ENCODE measurements at places on chromosomes 4 and X.

- no peak for DNase-seq
These were observed 898.9 kb upstream of the EPHA5 start for GRCh38 chr4:66569228-66569627.

- DNase-seq: no peak
These were observed 38.9 kb downstream of the DTHD1 start for GRCh38 chr4:36320117-36320896.

GRCh38 chr4:138686106-138686835 lies 329.3 kb upstream of the NOCT start:
- DNase-seq: no peak

GRCh38 chr4:1972414-1972813 lies 36.4 kb downstream of the NELFA start:
- no peak for DNase-seq

DNA sequence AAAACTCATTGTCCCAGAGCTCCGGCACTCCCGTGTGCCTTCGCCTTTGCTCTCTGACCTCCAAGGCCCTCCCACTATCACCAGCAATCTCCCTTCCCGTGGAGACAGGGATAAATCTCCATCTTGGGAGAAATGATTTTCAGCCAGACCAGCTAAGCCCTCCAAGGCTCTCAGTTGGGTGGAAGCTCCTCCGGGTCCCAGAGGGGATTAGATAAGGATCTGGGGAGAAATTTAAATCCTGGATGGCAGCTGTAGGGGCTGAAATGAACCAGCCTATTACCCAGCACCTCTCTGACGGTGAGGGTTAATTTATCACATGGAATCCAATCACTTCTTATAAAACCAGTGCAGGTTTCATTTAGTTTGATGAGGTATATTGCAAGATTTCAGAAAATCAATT lies 366.2 kb downstream of the FBXW7 start:
- DNase-seq: no peak

DNA sequence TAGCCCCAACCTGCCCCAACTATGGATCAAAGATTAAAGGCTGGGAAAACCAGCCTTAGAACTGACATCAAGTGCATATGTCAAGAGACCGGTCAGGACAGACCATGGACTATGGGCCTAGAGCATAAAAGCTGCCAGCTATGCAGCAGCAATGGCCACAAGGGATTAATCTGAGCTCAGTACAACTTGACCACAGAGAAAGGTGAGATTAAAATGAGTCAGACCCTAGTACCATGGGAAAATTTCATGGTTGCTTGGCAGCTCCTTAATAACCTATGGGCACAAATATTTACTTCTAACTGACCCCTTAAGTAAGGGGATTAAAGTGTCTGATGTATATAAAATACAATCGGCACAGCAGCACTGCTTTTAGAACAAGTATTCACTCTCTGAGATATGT lies 54.4 kb downstream of the CBR4 start:
- no peak for DNase-seq

- DNase-seq: no peak
These were observed 88.6 kb downstream of the HPRT1 start for GRCh38 chrX:134548257-134549201.

GRCh38 chrX:152913346-152913745 lies 15.5 kb downstream of the ZNF185 start:
- DNase-seq: no peak

DNA sequence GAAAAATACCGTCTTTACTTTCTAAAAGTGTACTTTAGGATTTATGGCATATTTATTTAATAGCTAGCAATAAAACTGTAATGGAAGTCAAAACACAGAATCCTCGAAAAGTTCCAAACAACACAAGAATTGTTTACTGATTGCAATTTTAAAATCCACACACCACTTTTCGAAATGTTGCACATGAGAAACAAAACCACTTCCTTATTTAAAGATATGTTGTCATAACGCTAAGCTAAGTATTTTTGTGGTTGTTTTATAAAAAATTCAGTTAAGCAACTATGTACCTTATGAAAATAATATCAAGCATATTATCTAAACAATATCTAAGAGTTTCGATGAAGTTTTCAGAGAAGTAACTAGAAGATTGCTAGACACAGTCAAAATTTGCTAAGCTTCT lies 344 bp downstream of the TMPRSS11D start:
- no peak for DNase-seq

DNA sequence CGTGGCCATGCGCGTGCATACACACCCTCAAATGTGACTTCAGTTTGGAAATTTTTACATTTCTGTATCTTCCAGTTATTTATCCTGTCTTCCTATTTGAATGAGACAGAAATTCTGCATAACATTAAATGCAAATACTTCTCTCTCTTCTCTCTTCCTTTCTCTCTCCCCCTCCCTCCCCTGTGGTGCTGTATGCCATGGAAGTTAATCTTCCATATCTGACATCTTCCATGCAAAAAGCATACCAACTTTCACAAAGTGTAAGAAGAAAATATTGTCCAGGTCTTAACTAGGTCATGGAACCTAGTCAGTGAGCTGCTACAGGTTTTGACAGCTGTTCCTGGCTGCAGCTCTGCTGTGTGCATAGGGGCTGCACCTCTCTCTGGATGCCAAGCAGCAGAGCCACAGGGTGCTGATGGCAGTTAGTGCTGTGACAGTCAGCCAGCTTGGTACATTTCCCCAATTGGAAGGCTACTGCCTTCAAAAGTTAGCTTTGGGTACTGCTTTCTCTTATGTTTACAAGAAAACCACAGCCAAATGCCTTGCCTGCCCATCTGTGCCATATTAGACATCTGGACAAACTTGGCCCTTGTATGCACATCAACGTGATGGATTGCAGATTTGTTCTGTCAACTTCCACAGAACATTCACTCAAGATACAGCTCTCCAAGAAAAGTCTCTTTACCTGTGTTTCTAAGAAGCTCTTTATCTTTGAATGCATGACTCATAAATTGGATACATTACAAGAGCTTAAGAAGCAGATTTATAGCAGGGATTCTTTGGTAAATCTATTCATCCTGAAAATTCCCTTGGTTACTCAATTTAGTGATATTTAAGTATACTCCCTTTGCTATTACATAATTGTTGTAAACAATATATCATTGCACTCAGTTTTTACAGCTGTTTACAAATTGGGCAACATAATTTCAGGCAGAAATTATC lies 623.8 kb downstream of the EPHA5 start:
- no peak for DNase-seq

DNA sequence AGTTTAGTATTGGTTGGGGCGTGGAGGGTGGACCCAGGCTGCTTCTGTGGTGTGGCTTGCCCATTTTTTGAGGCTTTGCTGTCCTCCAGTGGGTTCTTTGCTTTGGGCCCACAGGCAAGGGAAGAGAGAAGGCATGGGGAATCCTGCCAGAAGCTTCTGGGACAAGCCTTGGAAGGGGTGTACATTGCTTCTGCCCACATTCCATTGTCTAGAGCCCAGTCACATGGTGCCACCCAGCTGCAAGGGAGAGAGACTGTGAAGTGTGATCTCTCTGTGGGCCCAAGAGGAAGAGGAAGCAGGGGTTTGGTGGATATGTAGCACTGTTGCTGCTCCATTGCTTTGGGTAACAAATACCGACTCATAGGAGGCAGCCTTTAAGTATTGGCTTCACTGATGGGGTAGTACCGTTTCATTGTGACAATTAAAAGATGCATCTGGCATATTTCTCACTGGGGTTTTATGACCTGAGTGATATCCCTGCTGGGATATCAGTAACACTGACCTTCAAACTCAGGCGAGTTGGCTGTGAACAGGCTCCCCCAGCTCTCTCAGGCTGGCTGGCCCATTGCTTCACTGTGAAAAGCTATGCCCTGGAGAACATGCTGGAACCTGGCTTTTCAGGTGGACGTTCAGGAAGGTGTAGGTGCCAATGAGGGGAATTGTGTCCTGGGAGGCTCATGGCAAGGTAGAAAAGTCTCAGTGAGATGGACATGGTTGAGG lies 85.9 kb downstream of the CLDN34 start:
- no peak for DNase-seq

DNA sequence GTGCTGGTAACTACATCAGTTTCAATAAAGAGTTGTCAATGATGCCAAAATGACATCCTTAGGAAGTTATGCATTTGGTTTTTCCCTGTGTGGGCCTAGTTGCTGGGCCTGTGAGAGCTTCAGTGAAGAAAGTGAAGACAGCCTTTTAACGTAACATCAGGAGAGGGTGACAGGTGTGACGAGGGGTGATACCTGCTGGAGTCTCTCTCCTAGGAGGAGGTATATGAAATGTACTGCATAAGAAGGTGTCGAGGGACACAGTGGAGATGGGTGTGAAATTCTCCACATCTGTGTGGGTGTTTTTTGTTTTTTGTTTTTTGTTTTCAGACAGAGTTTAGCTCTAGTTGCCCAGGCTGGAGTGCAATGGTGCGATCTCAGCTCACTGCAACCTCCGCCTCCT lies 49.2 kb downstream of the EVC start:
- no peak for DNase-seq

GRCh38 chr4:118756958-118757357 lies 71.8 kb downstream of the METTL14 start:
- no peak for DNase-seq

DNA sequence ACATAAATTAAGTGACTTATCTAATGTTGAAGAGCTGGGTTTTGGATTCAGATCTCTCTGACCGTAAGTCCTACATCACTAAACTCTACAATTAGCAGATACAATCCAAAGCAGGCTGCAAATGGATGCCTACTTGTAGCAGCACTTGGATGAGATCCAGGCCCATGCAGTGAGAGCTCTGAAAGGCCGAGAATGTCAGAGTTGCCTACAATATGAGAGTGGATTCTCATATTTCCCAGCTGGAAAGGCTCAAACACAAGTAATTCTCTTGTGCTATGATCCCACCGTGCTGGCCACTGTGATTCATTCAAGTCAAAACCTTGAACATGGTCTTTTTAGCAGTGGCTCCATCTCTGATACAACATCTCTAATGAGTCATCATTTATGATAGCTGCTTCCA lies 125.4 kb upstream of the CHRDL1 start:
- DNase-seq: no peak

- DNase-seq: no peak
These were observed 364.6 kb downstream of the ZIC3 start for GRCh38 chrX:137930533-137930932.

DNA sequence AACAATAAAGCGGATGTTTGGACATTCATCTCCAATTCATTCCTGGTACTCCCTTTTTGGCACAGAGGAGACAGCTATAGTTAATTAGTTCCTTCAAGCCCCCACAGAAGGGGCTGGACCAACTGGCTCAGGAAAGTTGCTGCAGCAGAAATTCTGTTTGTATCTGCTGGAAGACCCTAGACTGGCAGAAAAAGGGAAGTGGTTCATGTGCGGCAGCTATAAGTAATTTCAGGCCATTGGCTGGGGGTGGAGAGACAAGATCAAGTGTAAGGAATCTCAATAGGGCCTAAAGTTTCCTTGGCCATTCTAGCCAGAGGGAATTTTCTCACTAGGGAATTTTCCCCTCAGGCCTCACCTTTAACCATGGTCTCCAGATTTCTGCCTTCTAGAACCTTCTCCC lies 89.9 kb upstream of the DHX15 start:
- no peak for DNase-seq

- DNase-seq: no peak
These were observed 102.2 kb downstream of the SEL1L3 start for GRCh38 chr4:25760518-25761157.

DNA sequence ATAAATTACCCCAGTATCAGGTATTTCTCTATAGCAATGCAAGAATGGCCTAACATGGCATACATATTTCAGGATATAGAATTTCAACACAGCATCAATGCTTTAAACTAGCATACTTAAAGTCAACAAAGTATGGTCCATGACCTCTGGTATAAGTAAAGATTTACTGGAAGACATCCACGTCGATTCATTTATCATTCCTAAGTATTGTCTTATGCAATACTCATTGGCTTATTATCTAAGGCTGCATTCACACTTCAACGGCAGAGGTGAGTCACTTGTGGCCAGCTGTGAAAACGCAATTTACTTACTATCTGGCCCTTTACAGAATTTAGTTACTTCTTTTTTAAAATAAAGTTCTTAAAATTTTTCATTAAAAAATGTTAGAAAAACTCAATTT lies 42.6 kb downstream of the ADGRA3 start:
- no peak for DNase-seq

- DNase-seq: no peak
These were observed 3.1 kb downstream of the UBL4A start for GRCh38 chrX:154483325-154483724.

- DNase-seq: no peak
These were observed 1.4 kb downstream of the ZFX start for GRCh38 chrX:24150898-24151297.

- DNase-seq: no peak
These were observed 138.5 kb upstream of the TBL1X start for GRCh38 chrX:9326369-9326768.

DNA sequence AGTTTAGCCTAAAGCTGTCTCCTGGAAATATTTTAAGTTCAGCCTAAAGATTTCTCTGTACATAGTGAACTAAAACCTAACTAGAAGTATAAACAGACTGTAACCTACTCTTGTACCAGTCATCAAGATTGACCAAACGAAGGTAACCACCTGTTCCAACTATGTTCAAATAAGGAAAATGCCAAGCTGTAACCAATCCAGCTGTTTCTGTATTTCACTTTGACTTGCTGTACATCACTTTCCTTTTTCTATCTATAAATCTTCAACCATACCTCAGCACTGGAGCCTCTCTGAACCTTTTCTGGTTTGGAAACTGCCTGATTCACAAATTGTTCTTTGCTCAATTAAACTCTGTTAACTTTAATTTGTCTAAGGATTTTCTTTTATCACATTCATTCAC lies 3.1 kb upstream of the CYSLTR1 start:
- no peak for DNase-seq

DNA sequence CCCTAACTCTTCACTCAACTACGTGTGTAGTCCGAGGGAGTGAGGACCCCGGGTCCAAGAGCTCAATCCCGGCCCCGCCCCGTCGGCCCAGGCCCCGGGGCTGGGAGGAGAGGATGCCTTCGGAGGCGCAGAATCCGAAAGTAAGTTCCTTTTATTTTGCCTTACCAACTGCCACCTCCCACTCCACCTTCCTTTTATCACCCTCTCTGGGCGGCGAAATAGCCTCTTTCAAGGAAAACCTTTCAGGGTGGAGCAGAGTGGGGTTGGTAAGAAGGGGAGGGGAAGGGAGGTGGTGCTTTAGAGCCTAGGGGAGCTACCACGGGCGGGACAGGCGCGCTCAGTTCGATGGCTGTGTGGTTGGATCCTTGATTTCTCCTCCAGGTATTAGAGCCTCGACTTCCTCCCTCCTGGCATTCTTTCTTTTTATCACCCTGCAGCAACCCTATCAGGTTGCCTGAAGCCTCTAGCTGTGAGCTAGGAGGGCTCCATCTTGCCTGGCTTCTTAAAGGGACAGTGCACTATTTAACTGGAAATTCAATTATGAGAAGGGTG lies 191.2 kb downstream of the RRAGB start:
- no peak for DNase-seq
